ENCODE measurements at places on chromosomes 3 and 15.

DNA sequence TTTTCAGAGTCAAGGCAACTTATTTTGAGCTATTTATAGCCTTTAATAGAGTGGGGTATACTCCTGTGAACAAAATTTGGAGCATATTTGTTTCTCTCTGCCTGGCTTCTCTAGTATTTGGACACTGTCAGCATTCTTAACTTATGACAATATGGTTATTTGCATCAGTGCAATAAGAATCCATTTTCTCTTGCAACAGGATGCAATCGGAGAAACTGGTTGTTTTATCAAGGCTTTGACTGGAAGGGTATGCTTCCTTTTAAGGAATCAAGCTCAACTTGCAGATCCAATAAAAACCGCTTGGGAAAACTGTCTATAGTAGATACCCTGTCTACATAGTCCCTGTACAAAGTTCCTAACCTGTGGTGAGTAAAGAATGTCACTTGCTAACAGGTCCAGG is 106.7 kb downstream of the DPH6 start:
- DNase-seq, result no peak

GRCh38 chr3:185959609-185960521 is 22.1 kb upstream of the TRA2B start:
- DNase-seq, result no peak

DNA sequence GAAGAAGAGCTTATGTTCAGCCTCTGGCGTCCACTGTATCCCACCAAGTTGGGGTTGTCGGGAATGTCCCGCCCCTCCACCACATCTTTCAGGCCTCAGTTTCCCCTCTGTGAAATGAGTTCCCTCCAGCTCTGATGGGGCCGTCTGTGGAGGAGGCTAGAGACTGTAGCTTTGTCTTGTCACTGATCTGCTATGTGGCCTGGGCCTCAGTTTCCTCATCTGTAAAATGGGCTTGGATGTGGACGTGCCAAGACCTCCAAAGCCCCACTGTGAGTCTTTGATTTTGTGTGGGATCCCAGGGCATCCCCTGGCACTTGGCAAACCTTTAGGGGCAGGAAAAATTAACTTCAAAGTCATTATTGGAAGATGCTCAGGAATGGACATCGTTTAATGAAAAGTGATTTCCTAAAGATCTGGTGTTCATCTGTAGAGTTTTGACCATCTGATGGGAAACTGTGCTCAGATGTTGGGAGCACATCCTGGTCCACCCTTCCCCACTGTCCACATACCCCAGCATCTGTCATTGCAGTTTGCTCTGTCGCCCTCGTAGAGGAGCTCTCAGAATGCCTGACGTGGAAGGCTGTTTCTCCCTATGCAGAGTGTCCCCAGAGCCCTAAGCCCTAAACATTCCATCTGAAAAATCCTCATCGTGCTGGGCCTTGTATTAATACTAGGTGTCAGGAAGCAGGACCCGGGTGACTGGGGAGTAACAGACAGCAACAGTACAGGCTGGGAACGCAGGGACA is 28.5 kb downstream of the SLC6A6 start:
- no peak for DNase-seq

DNA sequence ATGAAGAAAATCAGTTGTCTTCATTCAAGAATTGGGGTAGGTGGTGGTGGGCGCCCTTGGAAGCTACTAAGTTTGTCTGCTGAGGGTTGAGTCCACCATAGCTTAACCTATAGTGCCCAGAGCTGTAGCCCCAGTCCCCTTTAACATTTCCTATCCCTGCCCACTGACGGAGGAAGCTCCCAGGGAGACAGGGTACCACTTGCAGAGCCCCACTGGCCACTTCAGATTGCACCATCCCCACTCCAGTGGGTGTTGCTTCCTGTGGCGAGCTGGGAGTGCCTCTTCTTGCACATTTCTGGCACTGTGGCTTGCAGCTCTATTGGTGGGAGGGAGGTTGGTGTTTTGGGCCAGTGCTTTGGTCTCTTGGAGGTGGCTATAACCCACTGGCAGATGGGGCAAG is 2.7 kb downstream of the PXYLP1 start:
- DNase-seq, result no peak

DNA sequence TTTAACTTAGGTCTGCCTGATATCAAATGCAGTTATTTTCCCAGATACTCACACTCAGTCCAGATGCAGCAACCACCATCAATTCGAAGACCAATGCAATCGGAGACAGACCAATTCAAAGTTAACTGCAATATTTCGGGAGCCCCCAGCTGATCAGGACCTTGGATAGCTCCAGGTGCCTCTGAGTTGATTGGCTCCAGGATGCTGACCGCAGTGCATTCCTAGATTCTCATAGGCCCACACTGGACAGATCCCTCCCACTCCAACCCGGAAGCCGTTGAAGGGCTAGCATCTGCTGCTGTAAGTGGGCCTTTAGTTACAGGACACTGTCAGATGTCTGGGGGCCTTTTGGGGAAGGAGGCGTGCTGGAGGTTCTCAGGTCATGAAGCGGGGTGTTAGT is 89.5 kb upstream of the ATP2B2 start:
- DNase-seq, result peak; percentile 5

GRCh38 chr15:57527382-57528091 is 64.2 kb upstream of the MYZAP start:
- no peak for DNase-seq

DNA sequence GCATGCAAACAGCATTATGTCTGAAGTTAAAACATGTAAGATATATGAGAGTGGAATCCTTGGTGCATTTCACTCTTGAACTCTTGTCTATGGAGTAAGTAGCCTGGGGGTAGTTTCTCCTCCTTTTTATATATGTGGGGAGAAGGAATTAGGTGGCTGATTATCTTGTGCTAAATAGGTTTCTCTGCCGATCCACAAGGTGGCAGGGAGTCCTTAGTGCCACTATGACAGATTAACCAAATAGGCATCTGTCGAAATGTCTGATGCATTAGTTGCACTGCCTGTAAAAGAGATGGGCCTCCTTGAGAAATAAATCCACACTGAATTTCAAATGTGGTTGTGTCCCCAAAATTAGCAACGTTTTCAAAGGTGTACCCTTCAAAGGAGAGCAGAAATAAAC is 170.1 kb downstream of the CNTN4 start:
- DNase-seq, result no peak

GRCh38 chr3:57893668-57894067 is 114.6 kb upstream of the FLNB start:
- DNase-seq, result no peak

DNA sequence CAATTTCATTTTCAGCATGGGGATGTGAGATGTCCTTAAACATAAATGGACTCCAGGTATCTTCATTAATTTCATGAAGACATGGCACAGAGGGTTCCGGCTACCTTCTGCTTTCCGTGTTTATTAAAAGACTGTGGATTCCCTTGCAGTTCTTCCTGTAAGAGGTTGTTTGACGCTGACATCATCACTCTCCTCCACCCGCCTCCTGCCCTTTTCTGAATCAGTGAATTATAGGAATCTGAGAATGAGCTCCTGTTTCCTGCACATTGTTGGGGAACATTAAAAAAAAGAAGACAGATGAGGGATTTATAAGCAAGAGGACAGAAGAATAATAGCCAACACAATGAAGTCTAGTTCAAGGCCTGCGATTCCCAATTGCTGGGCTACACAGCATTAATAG is 191.3 kb downstream of the LPP start:
- DNase-seq, result no peak

DNA sequence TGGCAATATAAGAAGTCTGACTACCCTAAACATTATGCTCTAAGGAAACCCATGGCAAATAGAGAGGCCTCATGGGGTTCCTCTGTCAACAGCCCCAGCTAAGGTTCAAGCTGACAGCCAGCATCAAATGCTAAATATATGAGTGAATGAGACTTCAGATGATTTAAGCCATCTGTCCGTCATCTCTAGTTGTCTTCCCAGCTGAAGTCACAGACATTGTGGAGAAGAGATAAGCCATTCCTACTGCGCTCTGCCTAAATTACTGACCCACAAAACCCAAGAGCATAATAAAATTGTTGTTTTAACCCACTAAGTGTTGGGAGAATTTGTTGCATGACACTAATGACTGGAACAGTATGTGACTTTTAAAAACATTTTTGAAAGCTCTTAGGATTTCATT is 87.3 kb upstream of the IGSF10 start:
- no peak for DNase-seq

GRCh38 chr3:105284876-105285275 is 81.8 kb upstream of the ALCAM start:
- no peak for DNase-seq

DNA sequence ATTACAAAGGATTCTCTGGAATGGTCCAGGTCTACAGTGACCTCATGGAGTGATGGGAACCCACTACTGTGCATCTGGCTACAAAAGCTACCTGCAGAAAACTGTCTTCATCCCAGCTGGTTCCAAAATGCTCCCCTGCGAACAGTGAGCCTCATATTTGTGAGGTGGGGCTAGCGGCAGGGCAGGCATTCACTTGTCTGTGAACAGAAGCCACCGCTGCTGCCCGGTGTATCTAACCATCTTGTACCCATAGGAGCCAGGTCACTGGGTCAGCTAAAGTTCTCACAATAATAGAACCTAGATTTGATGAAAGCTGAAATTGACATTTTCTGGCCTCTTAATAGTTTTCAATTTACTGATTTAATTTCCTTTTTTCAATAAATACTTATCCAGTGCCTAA is 150.7 kb downstream of the KLF13 start:
- DNase-seq, result no peak

GRCh38 chr3:101857301-101857741 is 8.0 kb downstream of the NFKBIZ start:
- DNase-seq, result no peak

DNA sequence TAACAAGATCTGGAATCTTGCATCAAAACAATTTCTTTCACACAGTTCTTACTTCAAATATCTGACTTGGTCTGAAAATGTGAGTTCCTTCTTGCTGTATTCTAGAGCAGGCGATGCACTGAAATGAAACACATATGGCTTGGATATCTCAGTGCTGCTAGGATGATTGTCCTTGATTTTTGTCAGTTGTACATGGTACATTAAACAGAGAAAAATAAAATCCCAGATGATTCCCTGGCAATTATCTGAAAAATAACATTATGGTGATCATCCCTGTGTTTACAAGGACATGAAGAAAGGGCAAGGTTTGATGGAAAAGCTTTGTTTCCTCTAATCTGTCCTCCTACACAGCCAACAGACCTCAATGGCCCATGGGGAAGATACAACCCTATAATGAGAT is 10.6 kb downstream of the LMCD1 start:
- DNase-seq, result no peak

GRCh38 chr3:150172356-150172755 is 201.7 kb upstream of the PFN2 start:
- DNase-seq, result no peak

DNA sequence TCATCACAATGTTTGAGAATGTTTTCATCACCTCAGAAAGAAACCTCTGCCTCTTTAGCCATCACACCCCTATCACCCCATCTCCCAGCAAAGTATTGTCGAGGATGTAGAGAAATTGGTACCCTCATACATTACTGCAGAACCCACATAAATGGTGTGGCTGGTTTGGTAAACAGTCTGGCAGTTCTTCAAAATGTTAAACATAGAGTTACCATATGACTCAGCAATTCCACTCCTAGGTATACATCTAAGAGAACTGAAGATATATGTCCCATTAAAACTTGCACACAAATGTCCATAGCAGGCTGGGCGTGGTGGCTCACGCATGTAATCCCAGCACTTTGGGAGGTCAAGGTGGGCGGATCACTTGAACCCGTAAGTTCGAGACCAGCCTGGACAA is 8.7 kb upstream of the ETFA start:
- DNase-seq, result no peak

All from activated naive CD4-positive, alpha-beta T cell (primary cell).